Effector memory CD8-positive, alpha-beta T cell (primary cell): ENCODE measurements at places on chromosomes 1 and 21.

GRCh38 chr21:24658926-24659325, 948.4 kb downstream of the MRPL39 start:
- H3K4me3 ChIP-seq: no peak overlapping the region
- no peaks in the 10 kb centered on the region for H3K27me3 ChIP-seq
- H3K36me3 ChIP-seq: no peaks in the 10 kb centered on the region
- H3K4me1 ChIP-seq: no peaks in the 10 kb centered on the region
- no peak for DNase-seq

DNA sequence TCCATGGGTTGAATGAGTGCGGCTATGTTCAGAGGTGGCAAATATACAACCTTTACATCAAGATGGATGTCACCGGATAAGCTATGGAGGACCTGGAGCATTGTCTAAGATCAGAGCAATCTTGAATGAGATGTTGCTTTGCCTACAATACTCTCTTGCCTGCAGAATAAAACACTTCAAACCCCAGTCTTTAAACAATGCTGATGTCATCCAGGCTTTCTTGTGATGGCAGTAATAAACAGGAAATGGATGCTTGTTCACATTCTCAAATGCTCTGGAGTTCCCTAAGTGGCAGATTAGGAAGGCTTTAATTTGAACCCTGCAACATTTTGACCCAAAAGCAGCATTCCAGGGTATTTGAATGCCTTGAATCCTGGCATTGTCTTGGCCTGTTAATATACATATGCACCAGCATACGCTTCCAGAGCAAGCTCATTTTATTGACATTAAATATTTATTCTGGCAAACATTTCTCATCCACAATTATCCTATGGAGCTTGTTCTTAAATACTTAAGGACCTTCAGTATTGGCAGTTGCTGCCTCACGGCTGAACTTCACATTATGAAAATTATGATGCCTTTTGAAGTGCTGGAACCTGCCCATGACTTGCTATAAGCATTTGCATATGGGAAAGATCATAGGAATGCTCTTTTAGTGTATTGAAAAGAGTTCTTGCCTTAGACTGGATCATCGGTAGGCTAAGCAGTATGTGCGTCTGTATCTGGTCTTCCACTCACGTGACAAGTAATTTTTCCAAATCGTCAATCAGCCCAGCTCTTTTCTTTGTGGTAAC, 422.7 kb downstream of the SIPA1L2 start:
- H3K4me1 ChIP-seq: no peaks in the 10 kb centered on the region
- H3K27ac ChIP-seq: no peak overlapping the region
- DNase-seq: no peak
- H3K4me3 ChIP-seq: no peak overlapping the region

DNA sequence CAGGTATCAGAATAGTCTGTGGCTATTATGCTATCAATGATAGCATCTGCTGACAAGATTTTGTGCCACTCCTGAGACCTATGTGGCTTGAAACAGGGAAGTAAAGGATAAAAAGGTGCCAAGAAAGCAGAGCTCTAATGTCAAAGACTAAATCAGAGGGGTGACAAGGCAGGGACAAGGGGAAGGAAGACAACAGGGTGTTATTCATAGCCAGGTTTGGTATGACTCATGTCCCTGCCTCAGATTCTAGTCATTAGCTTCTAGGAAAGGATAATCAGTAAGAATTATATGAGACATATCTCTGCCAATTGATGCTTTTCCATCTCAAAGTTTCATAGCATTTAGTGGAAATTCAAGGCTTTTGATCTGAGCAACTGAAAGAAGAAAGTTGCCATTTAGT, 31.8 kb upstream of the PLD5 start:
- H3K27ac ChIP-seq: no peak overlapping the region
- no peaks in the 10 kb centered on the region for H3K36me3 ChIP-seq
- H3K4me3 ChIP-seq: no peak overlapping the region

- no peak overlapping the region for H3K4me3 ChIP-seq
- no peaks in the 10 kb centered on the region for H3K4me1 ChIP-seq
- no peaks in the 10 kb centered on the region for H3K36me3 ChIP-seq
- no peak for DNase-seq
- no peak overlapping the region for H3K27ac ChIP-seq
- H3K27me3 ChIP-seq: no peaks in the 10 kb centered on the region
Measured at GRCh38 chr1:219553934-219554502, 58.9 kb downstream of the ZC3H11B start.
